ENCODE measurements at places on chromosomes 4 and X. TPM values are rescaled to one million over a fixed set of nuclear protein-coding genes. Genes with fewer than 3 reads are reported as not detected.
A peak's percentile ranks its signal among the peaks of the same experiment; 100 is the strongest.

DNA sequence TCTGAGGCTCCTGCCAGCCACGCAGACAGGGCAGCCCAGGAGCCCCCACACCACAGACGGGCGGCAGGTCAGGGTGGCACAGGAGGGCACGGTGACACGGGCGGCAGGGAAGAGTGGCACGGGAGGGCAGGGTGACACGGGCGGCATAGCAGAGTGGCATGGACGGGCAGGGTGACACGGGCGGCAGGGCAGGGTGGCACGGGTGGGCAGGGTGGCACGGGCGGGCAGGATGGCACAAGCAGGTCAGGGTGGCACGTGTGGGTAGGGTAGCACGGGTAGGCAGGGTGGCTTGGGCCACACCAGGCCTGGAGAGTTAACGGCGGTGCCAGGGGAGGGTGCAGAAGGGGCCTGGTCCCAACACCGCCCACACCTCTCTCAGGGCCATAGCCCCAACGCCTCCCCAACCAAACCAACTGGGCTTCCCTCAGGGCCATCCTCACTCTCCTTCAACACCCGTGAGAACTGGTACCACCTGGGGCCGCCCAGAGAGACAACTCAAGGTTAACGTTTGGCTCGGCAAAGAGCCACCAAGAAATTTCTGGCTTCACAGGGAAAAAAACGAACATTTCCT lies 3.4 kb downstream of the CTBP1 start:
- peaks cover 10% of the 10 kb centered on the region for H3K4me1 ChIP-seq
- no peak for DNase-seq
- H3K27me3 ChIP-seq: no peaks in the 10 kb centered on the region
- no peak overlapping the region for H3K27ac ChIP-seq

GRCh38 chr4:84790769-84791565 lies 175.5 kb downstream of the WDFY3 start:
- no peak for DNase-seq
- H3K27ac ChIP-seq: no peak overlapping the region
- H3K27me3 ChIP-seq: no peaks in the 10 kb centered on the region
- H3K4me3 ChIP-seq: no peak overlapping the region
- H3K36me3 ChIP-seq: peaks cover 8% of the 10 kb centered on the region
- H3K4me1 ChIP-seq: no peaks in the 10 kb centered on the region

DNA sequence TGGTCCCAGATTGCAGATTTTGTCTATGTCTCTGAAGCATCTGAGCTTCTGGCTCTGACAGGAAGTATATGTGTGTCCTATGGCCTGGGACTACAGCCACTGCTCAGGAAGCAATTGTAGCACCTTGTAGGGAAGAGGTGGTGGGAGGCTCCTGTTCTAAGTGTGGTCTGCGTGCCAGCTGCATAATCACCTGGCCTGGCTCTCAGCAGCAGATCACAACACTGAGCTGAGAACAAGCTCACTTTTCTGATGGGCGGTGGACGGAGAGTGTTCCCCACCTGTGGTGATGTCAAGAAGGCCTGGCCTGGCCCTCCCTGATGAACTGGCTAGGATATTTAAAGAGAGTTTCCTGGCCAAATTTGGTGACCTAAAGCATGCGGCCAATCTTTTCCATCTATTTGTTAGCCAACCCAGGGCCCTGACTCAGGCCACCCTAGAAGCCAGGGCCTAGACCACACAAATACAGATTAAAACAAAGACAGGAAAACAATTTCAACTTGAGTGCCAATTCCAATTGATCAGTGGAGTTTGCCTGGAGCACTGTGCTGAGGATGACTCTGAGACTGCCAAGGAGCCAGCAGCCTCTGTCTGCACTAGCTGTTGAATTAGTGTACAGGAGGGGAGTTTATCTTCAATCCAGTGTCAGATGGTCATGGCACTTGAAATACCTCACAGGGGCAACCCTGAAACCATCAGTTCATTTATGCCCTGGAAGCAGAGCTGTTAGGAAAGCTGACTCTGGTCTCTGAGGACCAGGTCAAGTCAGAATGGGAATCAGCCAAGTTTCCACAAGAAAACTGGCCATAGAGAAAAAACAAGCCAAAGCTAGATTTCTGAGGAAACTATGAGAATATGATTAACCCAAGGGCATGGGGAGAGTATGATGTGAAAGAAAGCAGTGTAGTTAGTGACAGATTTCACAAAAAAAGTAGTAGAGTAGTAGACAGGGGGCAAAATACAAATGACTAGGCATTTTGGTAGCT lies 47.4 kb downstream of the PRDM5 start:
- H3K27ac ChIP-seq: no peak overlapping the region
- no peak overlapping the region for H3K4me3 ChIP-seq
- no peaks in the 10 kb centered on the region for H3K27me3 ChIP-seq
- peak; percentile 4 for DNase-seq

- no peaks in the 10 kb centered on the region for H3K27me3 ChIP-seq
- no peak overlapping the region for H3K4me3 ChIP-seq
- no peaks in the 10 kb centered on the region for H3K36me3 ChIP-seq
These were observed 43.9 kb downstream of the RASSF6 start for GRCh38 chr4:73576381-73576780.

- H3K4me3 ChIP-seq: no peak overlapping the region
- no peak for DNase-seq
- H3K4me1 ChIP-seq: no peaks in the 10 kb centered on the region
- no peaks in the 10 kb centered on the region for H3K36me3 ChIP-seq
- H3K27ac ChIP-seq: no peak overlapping the region
- no peaks in the 10 kb centered on the region for H3K27me3 ChIP-seq
These were observed 195.7 kb upstream of the GK2 start for GRCh38 chr4:79603681-79604080.

DNA sequence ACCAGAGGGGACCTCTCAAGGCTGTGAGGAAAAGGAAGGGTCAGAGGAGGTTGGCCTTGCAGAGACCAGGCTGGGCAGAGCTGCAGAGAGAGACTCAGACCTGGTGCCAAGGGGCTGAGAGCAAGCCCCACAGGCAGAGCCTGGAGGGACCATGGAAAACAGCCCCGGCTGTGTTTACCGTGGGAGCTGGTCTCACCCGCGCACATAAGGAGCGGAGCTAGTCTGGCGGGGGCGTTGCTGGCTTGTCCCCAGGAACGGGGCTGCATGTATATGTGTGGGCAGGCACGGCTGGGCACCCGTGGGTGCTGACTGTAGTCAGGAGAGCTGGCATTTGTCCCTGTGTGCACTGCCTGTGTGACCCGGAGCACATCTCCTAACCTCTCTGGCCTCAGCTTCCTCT lies 45.7 kb downstream of the C4orf50 start:
- peaks cover 9% of the 10 kb centered on the region for H3K4me1 ChIP-seq
- H3K36me3 ChIP-seq: no peaks in the 10 kb centered on the region
- no peak for DNase-seq
- no peak overlapping the region for H3K4me3 ChIP-seq

DNA sequence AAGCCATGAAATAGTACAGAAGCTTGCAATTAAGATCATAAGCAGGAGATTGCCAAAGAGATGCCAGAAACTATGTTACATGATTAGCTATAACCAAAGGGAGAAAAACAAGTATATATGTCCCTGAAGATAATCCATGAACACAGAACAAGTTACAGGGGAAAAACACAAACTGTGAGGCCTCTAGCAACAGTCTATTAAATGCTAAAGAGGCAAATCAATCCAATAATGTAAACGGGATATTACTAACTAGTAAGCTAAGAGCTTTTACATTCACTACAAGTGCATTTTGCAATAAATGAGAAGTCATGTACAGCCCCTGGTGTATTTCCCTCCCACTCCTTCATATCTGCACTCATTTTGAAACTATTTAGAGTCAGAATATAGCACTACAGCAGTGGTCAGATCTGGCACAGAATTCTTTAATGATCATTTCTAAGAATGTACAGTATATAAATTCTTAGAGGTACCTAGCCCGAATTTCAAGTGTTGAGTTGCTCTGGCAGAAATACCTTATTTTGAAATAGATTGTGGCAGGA lies 449.8 kb upstream of the SMIM31 start:
- DNase-seq: no peak
- H3K4me1 ChIP-seq: no peaks in the 10 kb centered on the region

DNA sequence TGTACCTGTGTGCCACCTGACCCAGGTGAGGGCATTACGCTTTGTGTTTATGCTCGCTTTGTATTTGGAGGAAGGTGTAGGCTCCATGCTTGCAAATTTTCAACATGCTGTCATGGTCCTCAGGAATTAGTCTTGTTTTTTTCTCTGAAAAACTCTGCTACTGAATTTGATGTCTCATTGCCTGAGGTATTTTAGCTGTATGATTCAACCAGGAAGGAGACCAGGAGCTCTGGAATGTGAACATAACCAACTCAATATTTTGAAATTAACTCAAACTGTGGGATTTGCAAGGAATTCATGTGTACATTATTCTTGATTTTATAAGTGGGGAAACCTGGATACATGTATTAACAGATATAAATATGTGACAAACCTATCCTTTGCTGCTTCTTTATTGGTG lies 134.1 kb downstream of the SLC4A4 start:
- no peaks in the 10 kb centered on the region for H3K27me3 ChIP-seq
- H3K36me3 ChIP-seq: no peaks in the 10 kb centered on the region
- H3K4me3 ChIP-seq: no peak overlapping the region
- no peak for DNase-seq
- no peaks in the 10 kb centered on the region for H3K4me1 ChIP-seq

- H3K4me1 ChIP-seq: no peaks in the 10 kb centered on the region
- H3K4me3 ChIP-seq: no peak overlapping the region
- no peak for DNase-seq
- H3K36me3 ChIP-seq: no peaks in the 10 kb centered on the region
- H3K27me3 ChIP-seq: no peaks in the 10 kb centered on the region
These were observed 67.1 kb downstream of the CHM start for GRCh38 chrX:85980286-85980685.

DNA sequence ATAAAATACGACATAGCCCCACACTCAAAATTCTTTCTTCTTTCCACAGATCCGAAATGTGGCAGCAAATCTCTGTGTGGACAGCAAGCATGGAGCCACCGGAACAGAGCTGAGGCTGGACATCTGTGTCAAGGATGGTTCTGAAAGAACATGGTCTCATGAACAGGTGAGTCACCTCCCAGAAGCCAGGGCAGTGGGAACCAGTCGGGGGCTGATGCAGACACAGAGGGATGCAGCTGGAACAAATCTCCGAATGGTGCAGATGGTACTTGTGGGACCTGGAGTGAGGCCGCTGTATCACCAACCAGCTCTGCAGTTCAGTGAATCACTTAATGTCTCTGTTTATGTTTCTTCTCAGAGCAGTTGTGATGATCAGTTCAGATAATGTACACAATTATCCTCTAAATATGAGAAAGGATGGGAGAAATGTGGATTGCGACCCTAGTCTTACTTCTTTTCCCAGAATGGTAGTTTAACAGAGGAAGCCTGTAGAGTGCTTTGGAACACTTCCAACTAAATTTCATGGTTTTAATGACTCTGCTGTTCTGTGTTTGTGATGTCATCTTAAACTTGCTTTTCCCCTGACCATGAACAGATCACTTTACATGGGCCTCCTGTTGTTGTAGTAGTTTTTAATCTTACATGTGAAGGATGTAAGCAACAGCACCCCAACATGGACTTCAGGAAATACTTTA lies 159.3 kb upstream of the GALNT7 start:
- H3K27ac ChIP-seq: no peak overlapping the region
- H3K27me3 ChIP-seq: no peaks in the 10 kb centered on the region
- no peak overlapping the region for H3K4me3 ChIP-seq
- H3K4me1 ChIP-seq: peaks cover 7% of the 10 kb centered on the region
- no peaks in the 10 kb centered on the region for H3K36me3 ChIP-seq

DNA sequence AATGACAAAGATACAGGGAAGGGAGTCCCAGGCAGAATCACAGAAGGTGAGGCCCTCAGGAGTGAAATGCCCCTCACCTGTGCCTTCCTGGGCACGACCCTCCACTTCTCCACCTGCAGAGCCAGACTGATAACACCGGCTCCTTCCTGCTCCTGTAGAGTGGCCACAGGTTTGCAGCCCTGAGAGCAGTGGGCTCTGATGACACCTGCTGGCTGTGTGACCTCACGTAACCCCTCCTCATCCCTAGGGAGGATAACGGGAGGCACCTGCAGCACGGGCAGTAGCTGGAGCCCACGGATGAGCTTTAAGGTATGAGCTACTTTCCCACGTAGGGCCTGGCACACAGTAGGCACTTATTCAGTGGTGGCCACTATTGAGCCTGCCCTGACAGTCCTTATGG lies 25.5 kb upstream of the MAN2B2 start:
- H3K27me3 ChIP-seq: peaks cover 79% of the 10 kb centered on the region
- H3K36me3 ChIP-seq: no peaks in the 10 kb centered on the region
- no peak for DNase-seq
- H3K4me3 ChIP-seq: no peak overlapping the region
- H3K27ac ChIP-seq: no peak overlapping the region

DNA sequence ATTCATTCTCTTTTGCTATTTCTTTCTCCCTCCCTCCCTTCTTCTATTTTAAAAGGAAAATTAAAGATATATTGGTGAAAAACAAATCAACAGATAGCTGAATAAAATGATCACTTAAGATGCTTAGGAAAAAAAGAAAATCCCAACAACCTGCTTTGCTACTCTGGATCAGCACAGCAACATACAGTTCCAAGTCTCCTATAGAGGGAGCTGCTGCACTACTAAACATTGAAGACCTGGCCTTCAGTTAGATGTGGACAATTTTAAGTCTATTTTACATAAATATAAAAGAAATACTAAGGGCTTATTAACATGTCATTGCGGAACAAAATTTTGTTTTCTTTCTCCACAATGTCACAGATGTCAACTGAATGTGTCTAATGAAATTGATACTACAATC lies 226.4 kb downstream of the MAGEB5 start:
- no peaks in the 10 kb centered on the region for H3K27me3 ChIP-seq
- no peak overlapping the region for H3K27ac ChIP-seq
- H3K36me3 ChIP-seq: no peaks in the 10 kb centered on the region
- H3K4me1 ChIP-seq: no peaks in the 10 kb centered on the region
- H3K4me3 ChIP-seq: no peak overlapping the region

DNA sequence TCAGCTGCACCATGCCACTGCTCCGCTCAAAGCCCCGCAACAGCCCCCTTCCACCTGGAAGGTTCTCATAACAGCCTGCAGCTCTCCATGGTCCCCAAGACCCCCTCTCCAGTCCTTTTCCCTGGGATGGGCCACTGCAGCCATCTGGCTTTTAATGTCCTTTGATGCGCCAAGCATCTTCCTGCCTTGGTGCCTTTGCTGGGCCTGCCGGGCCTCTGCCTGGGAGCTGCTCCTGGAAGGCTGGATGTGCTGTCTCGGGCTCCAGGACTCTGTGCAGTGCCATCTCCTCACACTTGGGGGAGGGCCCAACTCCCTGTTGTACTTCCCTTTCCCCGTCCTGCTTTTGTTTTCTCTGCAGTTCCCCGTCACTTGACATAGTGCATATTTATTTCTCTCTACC lies 60.3 kb downstream of the TAPT1 start:
- H3K27ac ChIP-seq: no peak overlapping the region
- no peak for DNase-seq
- no peaks in the 10 kb centered on the region for H3K4me1 ChIP-seq
- H3K4me3 ChIP-seq: no peak overlapping the region
- H3K27me3 ChIP-seq: no peaks in the 10 kb centered on the region
- no peaks in the 10 kb centered on the region for H3K36me3 ChIP-seq

GRCh38 chr4:175109933-175110332 lies 191.8 kb downstream of the ADAM29 start:
- no peak overlapping the region for H3K27ac ChIP-seq
- H3K27me3 ChIP-seq: no peaks in the 10 kb centered on the region
- no peak overlapping the region for H3K4me3 ChIP-seq
- no peaks in the 10 kb centered on the region for H3K36me3 ChIP-seq
- DNase-seq: no peak

The RXFP1 gene
- total RNA-seq: not detected

The SATL1 gene
- 0.09 TPM for total RNA-seq

The GLRB gene
- total RNA-seq: 6.1 TPM

The AR gene
- total RNA-seq: 8.1 TPM

The RAB41 gene
- not detected for total RNA-seq

The P2RY8 gene
- 0.68 TPM for total RNA-seq

The PNCK gene
- 19.7 TPM for total RNA-seq

The ZFP92 gene
- 0.22 TPM for total RNA-seq

The DNAAF6 gene
- total RNA-seq: not detected

The FAM9C gene
- not detected for total RNA-seq

The RS1 gene
- not detected for total RNA-seq

The CT45A10 gene
- not detected for total RNA-seq

The PSAPL1 gene
- 0.06 TPM for total RNA-seq

The CABS1 gene
- total RNA-seq: 0.09 TPM

Data from neural progenitor cell (in vitro differentiated cells).